ENCODE measurements at places on chromosomes 12 and 14.

- no peak for DNase-seq
These were observed 15.0 kb upstream of the BICD1 start for GRCh38 chr12:32091696-32092095.

- DNase-seq = no peak
These were observed 1.3 kb downstream of the CAMKK2 start for GRCh38 chr12:121295116-121295745.

- no peak for DNase-seq
These were observed 189.4 kb downstream of the DPF3 start for GRCh38 chr14:72704502-72704901.

DNA sequence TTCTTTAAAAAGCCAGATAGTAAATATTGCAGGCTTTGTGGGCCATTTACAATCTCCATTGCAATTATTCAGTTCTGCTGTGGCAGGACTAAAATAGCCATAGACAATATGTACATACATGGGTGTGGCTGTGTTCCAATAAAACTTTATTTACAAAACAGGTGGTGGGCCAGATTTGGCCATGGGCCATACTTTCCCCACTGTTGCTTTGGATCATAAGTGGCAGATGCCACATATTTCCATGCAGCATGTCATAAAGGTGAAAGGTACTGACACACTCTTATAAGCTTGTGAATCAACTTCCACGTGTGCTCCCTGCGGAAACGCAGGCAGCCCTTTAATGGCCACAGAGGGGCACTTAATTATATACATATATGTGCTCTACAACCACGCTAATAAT, 244.4 kb upstream of the FOXN3 start:
- DNase-seq = peak; percentile 46

GRCh38 chr12:100105661-100106060, 37.0 kb downstream of the BLTP3B start:
- no peak for DNase-seq

DNA sequence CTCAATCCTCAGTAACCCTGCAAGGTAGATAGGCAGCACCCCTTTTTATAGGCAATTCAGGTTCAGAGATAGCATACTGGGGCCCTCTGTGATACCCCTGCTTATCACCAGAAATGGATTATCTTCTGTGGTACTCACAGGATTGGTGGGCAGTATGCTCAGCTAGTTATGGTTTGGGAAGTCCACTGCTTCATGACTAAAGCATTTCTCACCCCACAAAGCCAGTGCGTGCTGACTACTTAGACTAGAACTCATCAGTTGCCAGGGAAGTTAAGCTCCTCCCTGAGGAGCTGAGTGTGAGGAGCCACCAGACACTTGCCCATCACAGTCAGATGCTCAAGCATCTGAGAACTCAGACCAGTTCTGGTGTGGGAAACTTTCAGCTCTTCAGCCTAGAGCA, 76.3 kb downstream of the SCAF11 start:
- no peak for DNase-seq

- DNase-seq = no peak
These were observed 464.6 kb downstream of the PCNX1 start for GRCh38 chr14:71371711-71372396.

DNA sequence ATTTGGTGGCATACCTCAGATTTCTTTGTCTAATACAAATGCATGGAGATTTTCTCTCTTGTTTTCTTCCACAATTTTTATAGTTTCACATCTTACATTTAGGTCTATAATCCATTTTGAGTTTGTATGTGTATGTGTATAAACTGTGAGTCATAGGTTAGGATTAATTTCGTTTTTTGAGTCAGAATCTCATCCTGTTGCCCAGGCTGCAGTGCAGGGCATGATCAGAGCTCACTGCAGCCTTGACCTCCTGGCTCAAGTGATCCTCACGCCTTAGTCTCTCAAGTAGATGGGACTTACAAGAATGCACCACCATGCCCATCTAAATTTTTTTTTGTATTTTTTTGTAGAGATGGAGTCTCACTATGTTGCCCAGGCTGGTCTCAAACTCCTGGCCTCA, 71.6 kb downstream of the OTOGL start:
- DNase-seq = no peak

DNA sequence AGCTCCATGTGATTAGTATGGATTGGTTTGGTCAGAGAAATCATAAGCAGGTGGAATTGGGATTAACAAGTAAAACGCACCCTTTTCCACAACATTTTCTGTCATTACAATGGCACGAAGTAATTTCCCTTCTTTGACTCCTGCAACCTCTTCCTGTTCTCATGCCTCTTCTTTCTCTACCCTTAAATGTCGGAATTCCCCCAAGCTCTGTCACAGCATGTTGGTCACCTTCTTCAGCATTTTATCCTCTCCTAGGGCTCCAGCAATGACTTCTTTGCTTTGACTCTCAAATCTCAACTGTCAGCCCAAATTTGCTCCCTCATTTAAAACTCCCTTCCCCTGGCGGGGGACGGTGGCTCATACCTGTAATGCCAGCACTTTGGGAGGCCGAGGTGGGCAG, 5.3 kb upstream of the GRIP1 start:
- DNase-seq = no peak

GRCh38 chr14:45194964-45195363, 58.0 kb downstream of the MIS18BP1 start:
- no peak for DNase-seq

DNA sequence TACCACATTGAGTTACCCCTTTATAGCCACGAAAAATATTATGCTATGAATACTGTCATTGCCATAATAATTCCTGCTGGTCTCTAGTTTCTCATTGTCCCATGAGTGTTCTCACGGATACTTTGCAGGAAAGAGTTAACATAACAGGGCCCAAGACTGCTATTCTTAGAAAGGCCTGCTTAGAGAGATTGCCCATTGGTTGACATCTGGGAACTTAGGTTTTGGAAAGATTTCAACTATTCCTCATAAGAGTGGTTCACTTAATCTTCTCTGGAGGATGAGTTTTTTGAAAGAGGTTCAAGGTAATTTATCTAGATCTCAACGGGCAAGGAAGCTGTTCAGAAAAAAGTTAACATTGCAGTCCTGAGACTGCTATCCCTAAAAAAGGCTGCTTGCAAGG, 18.4 kb upstream of the PRPF39 start:
- no peak for DNase-seq

DNA sequence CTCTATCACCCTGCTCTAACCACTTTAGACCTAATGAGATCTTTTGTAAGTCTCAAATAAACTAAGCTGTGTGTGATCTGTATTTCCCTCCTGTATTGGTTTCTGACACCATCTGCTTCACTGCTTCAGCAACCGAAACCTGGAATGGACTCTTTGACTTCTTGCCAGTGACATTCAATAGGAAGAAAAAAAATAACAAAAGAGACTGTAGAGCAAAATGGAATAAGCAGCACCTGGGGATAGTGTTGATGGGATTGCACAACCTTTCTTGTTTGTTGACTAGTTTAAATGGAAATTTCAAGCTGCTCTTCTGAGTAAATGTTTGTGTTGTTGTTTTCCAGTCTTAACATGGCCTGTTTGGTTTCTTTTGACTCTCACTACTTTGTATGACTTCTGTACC, 888.6 kb upstream of the SEL1L start:
- peak; percentile 52 for DNase-seq

GRCh38 chr12:119989731-119990381, 820 bp downstream of the BICDL1 start:
- no peak for DNase-seq

DNA sequence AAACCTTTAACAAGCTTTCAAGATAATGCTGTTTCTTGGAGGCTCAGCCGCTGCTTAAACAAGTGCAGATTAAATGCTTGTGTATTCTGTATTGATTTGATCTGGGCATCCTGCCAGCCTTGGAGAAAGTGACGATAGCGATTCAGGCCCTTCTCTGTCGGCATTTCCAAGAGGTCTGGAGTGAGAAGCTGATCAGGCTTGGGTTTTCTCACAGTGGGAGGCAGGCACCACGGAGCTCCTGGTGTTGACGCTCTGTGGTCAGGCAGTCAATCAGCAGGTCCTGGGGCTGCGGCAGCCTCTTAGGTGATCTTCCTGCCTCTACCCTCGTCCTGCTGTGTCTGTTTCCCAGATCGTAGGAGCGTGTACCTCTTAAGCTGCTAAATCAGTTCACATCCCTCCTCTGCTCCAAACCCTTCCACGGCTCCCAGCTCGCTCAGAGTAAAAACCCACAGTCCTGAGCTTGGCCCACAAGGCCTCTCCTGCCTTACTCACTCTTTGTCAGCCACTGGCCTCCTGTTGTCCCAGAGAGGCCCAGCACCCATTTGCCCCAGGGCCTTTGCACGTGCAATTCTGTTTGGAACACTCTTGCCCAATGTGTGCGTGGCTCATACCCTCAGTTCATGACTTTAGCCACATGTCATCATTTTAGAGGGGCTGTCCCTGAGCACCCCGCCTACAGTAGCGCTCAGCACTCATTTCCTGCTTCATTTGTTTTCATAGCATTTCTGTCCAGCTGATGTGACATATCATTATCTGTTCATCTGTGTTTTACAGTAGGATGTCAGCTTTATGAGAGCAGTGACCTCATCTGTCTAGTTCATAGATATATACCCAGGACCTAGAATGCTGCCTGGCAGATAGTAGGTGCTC, 155.4 kb downstream of the AACS start:
- DNase-seq = no peak

- peak; percentile 31 for DNase-seq
These were observed at the start of gene ESR2 for GRCh38 chr14:64293976-64294671. TSS of gene ESR2 (minus strand) at chr14:64294371. CDS start at chr14:64282985, 11,386 bp downstream.

DNA sequence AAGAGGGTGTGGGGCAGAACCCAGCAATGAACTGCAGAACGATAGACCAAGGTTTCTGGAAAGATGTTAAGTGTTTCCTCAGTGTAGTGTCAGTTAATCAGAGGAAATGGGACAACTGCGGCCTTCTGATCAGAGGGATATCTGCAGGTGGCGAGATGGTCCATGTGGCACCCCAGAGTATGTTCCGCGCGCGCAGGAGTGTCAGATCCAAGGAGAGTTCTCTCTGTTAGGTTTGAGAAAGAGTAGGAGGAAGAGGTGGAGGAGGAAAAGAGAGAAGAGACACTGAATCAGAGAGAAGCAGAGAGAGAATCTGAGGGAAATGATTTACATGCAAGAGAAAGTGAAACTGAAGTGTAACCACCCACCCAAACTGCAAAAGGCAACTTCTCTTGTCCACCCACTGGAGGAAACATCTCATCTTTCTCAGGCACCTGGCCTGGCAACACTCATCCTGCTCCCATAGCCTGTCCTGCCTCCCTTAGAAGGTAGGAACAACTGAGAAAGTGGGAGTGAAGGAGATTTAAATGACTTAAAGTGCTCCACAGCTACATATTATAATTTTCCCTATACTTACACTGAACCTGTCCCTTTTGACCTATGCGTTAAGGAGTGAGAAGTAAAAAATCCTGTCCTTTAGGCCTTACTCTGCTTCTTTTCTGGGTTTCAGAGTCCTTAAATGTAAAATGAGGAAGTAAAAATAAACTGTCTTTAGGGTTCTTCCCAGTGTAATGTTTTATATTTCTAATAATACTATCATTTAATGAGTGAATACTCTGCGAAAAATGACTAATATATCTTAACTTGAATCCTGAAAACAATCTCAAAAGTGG, 6.8 kb upstream of the TESPA1 start:
- DNase-seq = no peak

- no peak for DNase-seq
These were observed 118.4 kb downstream of the PPHLN1 start for GRCh38 chr12:42444192-42444943.

DNA sequence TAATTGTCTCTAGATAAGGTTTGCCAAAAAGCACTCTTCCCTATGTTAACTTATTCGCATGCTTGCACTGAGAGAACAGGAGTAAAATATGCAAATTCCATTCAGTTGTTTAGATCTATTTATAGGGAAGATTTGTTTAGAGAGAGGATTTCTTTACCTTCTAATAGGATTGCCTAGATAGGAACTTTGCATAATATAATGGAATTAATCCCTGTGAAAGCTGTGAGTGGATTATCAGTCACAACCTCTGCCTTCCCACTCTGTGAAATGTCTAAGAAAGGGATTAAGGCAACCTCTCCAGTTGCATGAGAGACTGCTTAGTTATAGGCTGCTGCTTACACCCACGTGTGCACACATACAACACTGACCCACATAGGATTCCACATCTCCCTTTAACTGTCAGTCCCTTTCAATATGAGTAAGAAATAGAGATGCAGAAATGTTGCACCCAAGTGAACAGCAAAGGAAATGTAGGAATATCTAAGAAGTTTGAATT, 83.2 kb downstream of the ALG10B start:
- DNase-seq = no peak

- DNase-seq = no peak
These were observed 89.0 kb downstream of the PTPRR start for GRCh38 chr12:70831543-70831942.

- DNase-seq = no peak
These were observed 13.5 kb downstream of the PDE1B start for GRCh38 chr12:54562750-54563356.

- no peak for DNase-seq
These were observed 13.5 kb downstream of the UBR7 start for GRCh38 chr14:93220509-93220908.

GRCh38 chr12:54388237-54389133, 4.0 kb upstream of the ZNF385A start:
- DNase-seq = no peak

GRCh38 chr14:71532344-71532743, 399.9 kb upstream of the RGS6 start:
- no peak for DNase-seq

- no peak for DNase-seq
These were observed 33.8 kb downstream of the SPTB start for GRCh38 chr14:64845878-64846277.

GRCh38 chr12:115176741-115177400, 492.9 kb upstream of the TBX3 start:
- no peak for DNase-seq

- no peak for DNase-seq
These were observed 369.0 kb upstream of the FAR2 start for GRCh38 chr12:28780096-28780495.

DNA sequence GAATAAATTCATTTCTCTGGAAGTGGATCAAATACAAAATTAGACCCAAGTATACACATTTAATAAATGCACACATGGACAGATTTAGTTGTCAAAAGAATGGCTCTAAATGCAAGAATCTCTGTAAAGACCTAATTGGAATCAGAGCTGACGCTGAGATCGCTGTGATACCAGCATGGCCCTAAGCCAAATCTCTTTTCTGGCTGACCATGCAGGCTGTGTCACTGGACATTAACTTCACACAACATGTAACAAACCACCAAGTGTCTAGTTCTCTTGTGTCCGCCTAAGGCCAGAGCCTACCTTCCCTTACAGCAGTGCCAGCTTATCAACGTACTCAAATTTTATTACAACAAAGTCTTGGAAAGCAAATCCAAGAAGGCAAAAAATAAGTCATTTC, 127.5 kb downstream of the MED13L start:
- DNase-seq = no peak

GRCh38 chr12:51911307-51911706, 4.0 kb downstream of the ACVRL1 start:
- DNase-seq = no peak

DNA sequence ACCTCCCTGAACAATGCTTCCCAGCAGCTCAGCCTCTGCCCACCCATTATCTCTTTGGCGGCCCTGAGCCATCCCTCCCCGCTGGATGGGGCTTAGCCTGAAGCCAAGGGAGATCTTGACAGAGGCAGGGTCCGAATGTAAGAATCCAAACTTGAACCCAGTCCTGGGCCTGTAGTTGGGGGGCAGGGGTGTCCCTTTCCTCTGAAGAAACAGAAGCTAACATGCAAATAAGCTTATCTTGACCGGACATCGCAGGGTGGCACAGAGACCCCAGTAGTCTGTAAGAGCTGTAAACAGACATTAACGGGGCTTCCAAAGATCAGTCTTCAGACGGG, 6.0 kb downstream of the DLK1 start:
- DNase-seq = no peak

- no peak for DNase-seq
These were observed 168.3 kb downstream of the DUSP6 start for GRCh38 chr12:89183985-89184435.

Measured in NCI-H1694 treated with DMSO at 0.1 percent for 48 hours (cell line).